ENCODE measurements at places on chromosomes 11 and 22.
A peak's percentile ranks its signal among the peaks of the same experiment; 100 is the strongest.

- no peak for DNase-seq
Observed at GRCh38 chr22:31354515-31354914, 8.4 kb upstream of the PATZ1 start.

- peak; percentile 82 for DNase-seq
Observed at GRCh38 chr11:16001899-16002426, 354.4 kb downstream of the SOX6 start.

DNA sequence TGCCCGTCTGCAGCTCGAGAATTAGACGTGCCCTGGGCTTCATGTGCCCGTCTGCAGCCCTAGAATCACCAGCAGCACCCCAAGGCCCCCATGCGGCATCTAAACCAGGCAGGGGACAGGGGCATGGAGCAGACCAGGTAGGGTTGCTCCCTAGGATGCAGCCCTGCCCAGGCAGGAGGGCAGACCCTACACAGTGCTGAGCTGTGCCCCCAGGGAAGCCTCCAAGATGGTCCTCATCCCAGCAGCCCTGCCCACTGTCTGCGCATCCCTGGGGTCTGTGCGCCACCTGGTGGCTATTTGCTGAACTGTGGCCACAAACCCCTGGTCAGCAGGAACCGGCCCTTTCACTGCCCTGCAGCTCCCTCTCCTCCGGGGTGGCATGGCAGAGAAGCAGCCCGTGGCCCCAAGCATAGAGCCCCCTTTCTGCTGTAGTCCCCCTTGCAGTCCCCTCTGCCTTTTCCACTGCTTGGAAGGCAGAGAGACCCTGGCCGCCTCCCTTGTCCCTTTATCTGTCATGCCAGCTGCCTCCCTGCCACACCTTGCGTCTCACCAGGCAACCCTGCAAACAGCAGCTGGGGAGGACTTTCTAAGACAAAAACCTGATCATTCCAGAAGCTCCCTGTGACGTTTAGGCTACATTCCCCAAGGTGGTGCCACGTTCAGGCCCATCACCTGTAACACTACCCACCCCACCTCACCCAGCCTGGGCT lies 86.6 kb downstream of the KCNQ1 start:
- peak; percentile 55 for DNase-seq

DNA sequence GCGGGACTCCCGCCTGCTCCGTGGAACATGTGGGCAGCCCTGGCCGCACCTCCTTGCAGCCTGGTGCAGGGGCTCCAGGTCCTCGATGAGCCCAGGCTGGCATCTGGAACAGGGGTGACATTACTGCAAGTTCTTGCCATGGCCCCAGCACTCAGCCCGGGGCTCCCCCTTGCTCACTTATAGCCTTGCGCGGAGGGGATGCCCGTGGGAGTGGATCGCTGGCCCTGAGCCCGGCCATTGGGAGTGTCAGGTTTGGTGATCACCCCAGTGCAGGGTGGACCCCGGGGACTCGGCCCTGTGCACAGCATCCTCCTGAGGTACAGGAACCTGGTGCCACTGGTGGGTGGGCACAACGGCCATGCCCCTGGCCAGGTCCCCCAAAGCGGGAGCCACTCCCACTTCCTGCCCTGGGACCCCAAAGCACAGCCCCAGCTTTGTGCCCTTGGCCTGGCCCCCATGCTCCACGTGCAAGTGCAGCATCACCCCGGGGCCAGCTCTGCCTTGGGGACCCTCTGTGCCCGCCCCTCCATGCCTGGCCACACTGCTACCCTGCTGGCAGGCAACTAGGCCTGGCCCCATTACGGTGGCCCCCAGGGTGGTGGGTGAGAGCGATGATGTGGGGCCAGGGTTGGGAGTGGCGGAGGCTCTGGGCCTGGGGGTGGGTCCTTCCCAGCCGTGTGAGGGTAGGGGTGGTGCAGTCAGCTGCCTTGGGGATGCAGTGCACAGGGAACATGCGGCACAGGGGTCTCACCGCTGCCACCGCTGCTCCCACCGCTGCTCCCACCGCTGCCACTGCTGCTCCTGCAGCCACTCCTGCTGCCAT lies 439.8 kb downstream of the TBC1D22A start:
- no peak for DNase-seq

GRCh38 chr22:22851969-22852368 lies 35.6 kb upstream of the IGLL5 start:
- no peak for DNase-seq

GRCh38 chr22:46196278-46196677 lies 46.0 kb downstream of the PPARA start:
- no peak for DNase-seq

DNA sequence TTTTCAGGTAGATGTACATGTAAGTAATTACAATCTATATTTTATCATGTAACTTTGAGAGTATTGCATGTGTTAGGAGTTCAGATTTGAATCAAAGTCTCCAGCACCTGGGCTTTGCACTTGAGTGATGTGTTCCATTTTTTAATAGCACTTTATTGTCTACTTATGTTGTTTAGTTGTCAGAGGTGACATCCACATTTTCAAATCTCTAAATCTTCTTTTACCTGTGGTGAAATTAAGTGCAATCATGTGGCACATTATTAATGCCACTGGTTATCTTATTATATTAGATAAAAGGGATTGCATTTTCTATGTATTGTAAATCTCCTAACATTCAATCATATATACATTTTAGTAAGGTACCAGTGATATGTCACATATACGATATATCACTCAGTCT lies 333.4 kb downstream of the AASDHPPT start:
- DNase-seq, result no peak

GRCh38 chr11:86565801-86566312 lies 106.6 kb downstream of the ME3 start:
- no peak for DNase-seq

- DNase-seq, result no peak
Observed at GRCh38 chr11:35602160-35602793, 16.0 kb upstream of the FJX1 start.

DNA sequence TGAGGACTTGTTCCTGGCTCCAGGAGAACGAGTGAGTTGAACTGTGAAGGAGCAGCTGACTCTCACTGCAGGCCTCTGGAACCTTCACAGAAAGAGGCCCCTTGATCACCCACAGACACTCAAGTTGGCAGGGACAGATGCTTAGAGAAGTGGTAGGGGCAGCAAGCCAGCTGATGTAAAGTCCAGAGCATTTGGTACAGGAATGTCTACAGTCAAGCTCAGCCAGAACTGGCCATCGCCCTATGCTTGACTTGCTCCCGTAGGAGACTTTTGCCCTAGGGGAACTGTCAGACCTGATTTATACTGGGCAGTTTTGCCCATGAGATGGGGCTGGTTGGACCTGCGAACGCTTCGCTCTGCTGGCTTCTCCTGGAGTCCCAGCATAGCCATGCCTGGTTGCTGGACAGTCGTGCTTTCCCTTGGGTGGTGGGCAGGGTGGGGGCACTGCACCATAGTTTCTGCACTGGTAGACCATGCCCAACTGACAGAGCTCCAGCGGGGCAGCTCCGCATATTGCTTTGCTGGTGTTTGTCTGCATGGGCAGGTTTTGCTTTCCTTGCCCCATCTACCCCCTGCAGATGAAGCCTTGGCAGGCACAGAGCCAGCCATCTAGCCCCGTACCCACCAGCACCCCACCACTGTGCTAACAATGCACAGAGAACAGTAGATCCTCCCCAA lies 977.7 kb downstream of the JRKL start:
- DNase-seq, result no peak

GRCh38 chr11:94895971-94896370 lies 77.4 kb downstream of the CWC15 start:
- DNase-seq, result no peak

GRCh38 chr11:112570333-112570732 lies 309.7 kb upstream of the PLET1 start:
- DNase-seq, result peak; percentile 64

DNA sequence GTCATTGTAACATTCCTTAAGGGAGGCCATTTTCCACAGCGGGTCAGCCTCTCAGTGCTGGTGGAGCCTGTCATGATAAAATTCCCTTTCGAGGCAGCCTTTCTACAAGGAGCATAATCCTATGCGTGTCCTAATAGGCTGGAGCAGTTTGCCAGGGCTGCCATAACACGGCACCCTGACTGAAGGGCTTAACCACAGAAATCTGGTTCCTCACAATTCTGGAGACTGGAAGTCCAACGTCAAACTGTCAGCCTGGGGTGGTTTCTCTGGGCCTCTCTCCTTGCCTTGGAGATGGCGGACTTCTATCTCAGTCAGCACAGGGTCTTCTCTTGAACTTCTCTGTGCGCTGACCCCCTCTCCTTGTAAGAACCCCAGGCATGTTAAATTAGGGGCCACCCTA lies 1.4 kb upstream of the RGL4 start:
- DNase-seq, result no peak

DNA sequence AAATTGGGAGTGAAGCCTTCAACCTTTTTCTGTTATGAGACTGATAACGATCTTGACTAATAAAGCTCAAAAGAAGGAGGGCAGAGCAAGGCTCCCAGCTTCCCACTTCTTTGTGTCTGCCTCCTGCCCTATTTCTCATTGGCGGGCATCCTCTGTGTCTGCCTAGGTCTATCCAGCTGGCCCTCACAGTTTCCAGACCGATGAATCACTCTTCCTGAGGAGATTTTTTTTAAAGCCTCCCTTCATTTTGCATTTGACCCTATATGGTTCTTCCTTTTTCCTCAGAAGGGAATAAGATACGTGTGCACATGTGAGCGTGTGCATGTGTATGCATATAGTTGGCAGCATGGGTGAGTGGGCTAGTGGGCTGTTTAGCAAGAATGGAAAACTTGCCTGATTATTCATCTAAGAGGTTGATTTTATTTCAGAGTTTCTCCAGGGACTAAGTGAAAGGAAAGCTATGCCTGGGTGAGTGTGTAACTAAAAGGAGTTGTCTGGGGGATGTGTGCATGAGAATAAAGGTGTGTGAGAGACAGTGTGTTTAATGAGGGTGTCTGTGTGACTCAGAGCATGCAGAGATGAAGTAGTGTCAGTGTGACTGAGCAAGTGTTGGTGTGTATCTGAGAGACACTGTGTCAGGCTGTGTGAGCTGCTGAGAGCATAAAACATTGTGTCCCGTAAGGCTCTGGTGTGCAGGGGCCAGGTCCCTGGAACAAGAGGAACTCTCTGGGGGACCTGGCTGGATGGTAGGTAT lies 12.2 kb downstream of the PHLDB1 start:
- DNase-seq, result no peak

DNA sequence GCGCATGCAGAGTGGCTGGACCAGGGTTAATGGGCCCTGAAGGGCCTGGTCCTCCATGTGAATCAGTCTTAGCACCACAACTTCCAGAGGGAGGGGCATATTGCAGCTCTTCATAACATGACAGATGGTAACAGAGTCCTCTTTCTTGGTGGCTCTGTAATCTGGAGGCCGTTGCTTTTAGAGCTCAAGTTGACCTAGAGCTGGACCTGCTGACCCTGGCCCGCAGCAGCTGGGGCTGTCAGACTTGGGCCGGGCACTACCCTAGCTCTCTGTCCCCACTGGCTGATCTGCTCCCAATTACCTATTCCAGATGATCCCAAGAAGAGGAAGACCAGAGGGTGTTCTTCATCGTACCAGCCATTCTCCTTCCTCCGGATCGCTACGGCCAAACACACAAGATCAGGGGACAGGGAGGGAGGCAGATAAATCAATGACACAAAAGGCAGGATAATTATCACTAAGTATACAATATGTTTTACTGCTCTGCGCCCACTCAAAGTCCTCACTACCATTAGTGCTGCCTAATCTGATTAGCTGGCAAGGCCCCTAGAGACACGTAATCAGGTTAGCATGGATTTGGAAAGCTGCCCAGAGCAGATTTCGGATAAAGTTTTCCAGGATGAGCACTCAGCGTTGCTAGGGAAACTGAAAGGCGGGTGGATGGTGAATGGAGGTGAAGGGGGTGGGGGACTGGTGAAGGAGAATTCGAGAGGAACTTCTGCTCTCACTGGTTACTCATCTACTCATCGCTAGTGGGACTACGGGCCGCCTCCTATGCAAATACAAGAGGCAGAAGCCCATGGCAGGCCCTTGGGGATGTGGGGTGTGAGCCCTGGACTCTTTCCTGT lies 64.5 kb upstream of the PHOX2A start:
- DNase-seq, result peak; percentile 99

DNA sequence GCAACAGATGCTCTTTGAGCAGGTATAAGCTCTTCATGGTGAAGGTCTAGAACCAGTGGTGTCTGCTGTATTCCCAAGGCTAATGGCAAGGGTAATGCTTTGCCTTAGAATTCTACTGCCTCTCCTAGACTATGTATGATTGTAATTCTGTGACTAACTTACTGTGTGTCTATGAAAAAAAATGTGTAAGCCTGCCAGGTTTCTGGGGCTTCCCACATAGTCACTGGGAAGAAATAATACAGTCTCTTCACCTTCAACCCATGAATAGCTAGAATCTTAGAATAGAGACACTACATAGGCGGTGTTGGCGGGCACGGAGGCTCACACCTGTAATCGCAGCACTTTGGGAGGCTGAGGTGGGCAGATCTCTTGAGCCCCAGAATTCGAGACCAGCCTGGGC lies 84.1 kb downstream of the C11orf91 start:
- no peak for DNase-seq

DNA sequence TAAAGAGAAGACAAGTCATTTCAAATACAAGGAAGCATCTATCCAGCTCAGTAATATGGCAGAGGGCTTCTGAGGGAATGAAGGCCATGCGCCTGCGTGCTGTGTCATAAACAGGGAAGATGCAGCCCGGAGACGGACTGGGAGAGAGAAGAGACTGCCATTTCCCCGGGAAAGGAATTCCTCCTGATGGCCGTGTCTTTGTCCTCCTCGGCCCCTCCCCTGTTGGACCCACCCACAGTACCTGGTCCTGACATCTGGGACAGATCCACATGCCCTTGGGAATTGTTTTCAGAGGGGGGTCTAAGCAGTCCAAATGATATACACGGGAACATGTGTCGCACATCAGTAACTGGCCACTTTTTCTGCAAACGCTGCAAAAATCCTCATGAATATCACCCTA lies 15.5 kb downstream of the LARGE2 start:
- DNase-seq, result no peak

GRCh38 chr11:38392176-38392575 lies 1794.1 kb upstream of the RAG2 start:
- DNase-seq, result no peak

- no peak for DNase-seq
Observed at GRCh38 chr11:102824556-102824955, 18.9 kb downstream of the MMP3 start.

GRCh38 chr22:28799606-28800307 lies 612 bp downstream of the XBP1 start:
- peak; percentile 48 for DNase-seq

- DNase-seq, result peak; percentile 25
Observed at GRCh38 chr11:4203603-4204360, 109.2 kb downstream of the RRM1 start.
